Epithelial cell of proximal tubule (primary cell): ENCODE measurements at places on chromosomes 5 and 9.

- no peak for DNase-seq
Measured at GRCh38 chr5:11385901-11386293, 518.3 kb downstream of the CTNND2 start.

- no peak for DNase-seq
Measured at GRCh38 chr5:73968729-73969128, 342.7 kb downstream of the ARHGEF28 start.

DNA sequence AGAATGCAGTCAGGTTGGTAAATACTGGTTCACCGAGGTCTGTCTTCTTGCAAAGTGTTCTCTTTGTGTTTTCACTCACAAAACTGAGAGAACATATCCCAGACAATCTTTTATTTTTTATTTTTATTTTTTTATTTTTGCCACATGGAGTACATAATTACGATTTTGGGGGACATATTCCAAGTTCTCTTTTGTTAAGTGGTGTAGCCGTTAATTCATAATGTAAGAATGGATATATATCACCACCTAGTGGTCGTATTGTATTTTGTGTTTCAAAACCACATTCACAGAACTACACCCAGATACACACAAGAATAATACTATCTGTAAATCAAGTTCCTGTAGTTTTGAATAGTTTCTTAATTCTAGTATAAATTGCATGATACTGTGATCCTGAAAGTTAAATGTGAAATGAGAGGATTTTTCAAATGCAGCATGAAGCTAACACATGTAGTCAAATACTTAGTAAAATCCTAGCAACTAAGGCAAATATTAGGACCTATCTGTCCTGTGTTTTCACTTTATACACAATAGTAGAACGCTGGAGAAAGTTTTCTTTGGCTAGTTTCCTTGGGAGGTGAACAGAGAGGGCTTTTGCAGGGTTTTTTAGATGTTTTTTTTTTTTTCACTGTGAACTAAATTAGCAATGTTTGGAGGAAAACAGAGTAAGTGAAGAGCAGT, 92.7 kb downstream of the VCAN start:
- no peak for DNase-seq

DNA sequence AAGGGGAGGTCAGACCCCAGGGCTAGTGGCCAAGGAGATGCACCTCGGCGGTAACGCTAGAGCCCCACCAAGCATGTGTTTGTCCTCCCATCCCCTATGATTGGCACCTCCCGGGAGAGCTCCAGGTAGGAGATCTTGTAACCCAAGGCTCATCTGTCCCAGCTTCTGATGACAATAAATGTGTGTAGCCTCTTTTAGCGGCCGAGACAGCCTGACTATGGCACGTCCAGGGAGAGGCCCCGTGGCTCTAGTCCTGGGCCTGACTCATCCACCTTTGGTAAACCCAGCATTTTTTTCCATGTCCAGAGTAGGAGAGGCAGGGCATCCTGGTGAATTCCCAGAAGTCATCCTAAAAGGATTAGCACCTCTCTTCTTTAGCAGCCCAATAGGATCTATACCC, 39.2 kb downstream of the IRF1 start:
- no peak for DNase-seq

DNA sequence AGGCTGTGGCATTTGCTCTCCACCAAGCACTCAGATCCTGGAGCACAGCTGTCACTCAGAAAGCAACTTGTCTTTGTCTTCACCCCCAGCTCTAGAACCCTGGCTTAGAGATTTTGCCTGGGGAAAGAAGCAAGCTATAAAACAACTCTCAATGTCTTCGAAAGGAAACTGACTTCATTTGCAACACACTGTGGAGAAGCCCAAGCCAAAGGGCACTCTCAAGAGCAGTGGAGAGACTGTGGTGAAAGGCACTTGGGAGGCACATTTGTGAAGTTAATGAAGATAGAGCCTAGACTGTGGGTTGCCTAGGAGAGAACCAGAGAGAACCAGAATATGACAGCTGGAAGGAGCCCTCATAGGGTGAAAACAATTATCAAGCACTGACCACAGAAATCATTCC, 103.4 kb downstream of the CFAP95 start:
- no peak for DNase-seq

- DNase-seq, result peak; percentile 89
Measured at GRCh38 chr5:160165137-160166068, 46.2 kb upstream of the PWWP2A start.

- DNase-seq, result no peak
Measured at GRCh38 chr5:158637039-158637438, 462.7 kb downstream of the EBF1 start.

GRCh38 chr9:34125681-34126206, 754 bp downstream of the DCAF12 start:
- DNase-seq, result no peak

DNA sequence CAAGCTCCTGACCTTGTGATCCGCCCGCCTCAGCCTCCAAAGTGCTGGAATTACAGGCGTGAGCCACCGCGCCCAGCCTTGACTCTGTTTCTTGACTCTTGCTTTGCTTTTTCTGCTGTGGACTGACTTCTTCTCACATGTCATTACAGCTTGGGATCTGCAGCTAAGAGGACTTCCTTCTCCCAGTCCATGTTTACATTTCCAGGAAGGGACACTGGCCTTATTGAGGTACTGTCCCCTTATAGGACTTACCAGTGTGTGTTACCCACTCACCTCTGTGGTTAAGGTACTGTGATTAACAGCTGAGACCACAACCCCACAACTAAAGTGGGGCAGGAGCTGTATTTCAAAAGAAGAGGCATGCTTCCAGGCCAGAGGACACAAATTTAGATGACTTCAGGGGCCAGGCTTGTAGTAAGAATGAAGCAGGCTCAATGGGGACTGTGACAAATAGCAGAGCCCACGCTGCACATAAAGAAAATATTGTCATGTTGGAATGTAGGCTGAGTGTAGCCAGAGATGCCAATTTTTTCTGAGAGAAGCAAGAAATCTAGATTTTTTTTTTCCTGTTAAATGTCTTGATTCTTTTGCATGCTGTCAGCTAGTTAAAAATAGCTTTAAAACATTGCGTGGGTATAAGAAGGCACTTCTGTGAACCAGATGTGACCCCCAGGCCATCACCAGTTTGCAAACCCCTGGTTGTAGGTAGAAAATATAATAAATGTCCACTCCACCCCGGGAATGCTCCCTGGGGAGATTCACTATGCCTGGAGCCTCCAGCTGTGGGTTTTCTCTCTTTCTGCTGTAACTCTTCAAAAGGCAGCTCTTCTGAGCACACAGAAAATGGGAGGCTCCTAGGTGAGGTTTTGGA, 75.0 kb downstream of the PTPDC1 start:
- no peak for DNase-seq

GRCh38 chr9:68690088-68690487, 15.0 kb upstream of the PIP5K1B start:
- peak; percentile 38 for DNase-seq

GRCh38 chr9:132912131-132912530, 32.3 kb downstream of the TSC1 start:
- no peak for DNase-seq

- no peak for DNase-seq
Measured at GRCh38 chr9:3660936-3661335, 135.1 kb upstream of the RFX3 start.

GRCh38 chr5:132764051-132764450, 13.0 kb downstream of the SEPTIN8 start:
- no peak for DNase-seq

GRCh38 chr9:116144038-116144437, 9.6 kb upstream of the PAPPA start:
- DNase-seq, result no peak

DNA sequence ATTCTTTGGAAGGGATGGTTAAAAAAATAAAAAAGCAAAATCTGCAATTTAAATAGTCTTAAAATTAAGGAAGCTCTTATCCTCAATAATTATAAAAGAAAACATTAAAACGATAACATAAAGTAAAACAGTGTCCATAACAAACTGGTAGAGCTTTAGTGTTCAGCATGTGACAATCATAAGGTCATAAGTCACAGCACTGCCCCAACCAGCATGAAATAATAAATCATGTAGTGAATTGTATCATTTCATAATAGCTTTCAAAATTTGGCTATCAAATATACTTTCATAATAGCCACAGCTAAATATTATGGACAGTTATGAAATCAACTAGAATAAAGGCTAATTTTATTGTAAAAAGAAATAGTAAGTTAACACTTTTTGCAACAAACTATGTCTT, 10.0 kb downstream of the NR3C1 start:
- DNase-seq, result no peak

- no peak for DNase-seq
Measured at GRCh38 chr5:134005417-134006061, 764 bp upstream of the VDAC1 start.

DNA sequence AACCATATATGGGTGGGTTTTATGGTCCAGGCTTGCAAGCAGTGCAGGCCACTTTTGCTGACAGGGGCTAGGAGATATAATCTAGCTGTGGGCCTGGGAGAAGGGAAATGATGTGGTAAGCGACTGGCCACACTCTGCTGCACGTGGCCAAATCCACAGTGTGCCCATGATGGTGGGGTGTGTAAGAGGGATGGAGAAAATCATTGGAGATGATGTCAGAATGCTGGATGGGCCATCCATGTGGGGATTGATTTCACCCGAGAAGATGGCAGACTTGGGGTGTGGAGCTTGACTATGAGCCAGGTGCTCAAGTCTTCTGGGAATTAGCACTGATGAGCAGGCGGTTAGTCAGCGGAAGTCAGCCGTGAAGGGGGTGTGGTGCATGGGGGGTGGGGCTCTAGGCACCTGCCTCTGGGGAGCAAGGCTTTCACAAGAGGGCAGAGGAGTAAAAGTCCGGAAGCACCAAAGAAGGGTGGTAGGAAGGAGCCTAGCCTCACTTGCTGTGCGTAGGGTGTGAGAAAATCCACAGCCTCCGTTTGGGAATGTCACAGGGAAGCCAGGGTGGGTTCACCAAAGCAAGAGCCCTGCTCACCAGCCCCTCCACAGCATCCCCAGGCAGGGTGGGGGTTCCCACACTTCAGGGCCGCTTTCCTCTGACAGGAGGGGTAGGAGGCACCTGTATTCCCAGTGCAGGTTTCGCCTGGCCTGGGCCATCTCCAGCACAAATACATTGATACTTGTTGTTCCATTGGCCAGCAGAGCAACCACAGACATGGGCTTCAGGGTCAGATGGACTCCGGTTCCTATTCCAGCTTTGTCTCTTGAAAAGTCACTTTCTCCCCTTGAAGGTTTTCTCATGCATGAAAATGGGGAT, 44.5 kb upstream of the ANGPTL2 start:
- DNase-seq, result peak; percentile 70

DNA sequence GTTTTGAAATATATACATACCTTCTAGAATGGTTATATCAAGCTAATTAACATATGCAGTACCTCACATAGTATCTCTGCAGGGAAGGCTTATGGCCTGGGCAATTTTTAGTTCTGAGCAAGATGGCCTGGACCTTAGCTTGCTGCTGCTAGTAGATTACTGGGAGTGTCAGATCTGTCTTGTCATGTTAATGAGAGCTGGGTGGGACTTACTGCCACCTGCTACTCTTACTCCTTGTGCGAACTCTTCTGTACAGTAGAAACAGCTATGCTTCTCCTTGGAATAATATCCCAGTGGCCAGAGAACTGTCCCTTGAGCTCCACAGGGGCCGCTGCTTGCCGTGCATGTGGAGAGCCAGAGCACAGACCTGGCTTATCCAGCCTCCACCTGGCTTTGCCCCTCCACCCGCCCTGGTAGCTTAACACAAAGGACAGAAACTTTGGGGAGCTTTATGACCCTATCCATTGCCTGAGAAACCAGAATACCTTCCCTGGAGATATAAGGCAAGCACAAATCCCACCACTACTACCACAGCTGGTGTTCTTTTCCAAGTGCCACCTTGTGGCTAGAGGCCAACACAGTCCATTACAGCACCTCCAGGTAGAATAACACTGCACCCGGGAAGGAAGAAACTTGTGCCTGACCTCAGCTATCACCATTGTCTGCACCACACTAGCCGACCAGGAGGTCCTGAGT, 74.4 kb upstream of the RUSC2 start:
- DNase-seq, result no peak

- no peak for DNase-seq
Measured at GRCh38 chr5:13809921-13810320, 134.6 kb downstream of the DNAH5 start.

- DNase-seq, result no peak
Measured at GRCh38 chr5:14902826-14903560, 31.4 kb upstream of the ANKH start.

DNA sequence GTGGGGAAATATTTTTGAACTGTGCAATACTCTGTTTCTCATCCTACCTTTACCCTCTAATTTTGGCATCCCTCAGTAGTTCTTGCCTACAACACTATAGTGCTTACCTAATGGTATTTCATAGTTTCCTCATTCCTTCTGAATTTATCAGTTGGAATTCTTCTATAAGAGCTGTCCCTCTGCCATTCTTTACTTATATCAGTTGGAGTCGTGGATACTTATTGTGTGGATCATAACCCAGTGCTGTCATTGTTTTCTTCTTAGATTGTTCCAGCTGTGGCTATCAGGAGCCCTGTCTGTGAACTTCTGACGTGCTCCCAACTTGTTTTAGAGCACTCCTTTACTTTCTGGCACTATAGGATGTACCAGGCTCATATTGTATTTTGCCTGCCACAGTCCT, 146.1 kb upstream of the OTULINL start:
- DNase-seq, result no peak

DNA sequence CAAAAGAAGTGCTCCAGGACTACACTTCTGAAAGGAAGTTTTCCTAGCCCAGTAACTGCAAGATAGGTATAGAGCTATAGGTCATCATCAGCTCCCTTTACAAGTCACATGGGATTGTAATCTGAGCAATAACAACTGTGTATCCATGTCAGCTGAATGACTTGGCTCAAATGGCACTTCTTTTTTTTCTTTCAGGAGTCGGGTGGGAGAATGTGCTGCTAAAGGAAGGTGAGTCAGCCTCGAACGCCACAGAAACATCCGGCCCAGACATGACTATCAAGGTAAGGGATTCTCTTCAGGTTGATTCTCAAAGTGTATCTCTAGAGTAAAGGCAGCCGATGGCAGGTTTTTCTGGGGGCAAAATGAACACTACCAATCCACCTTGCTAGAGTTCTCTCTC, 192.2 kb downstream of the C9orf152 start:
- peak; percentile 59 for DNase-seq

- DNase-seq, result no peak
Measured at GRCh38 chr5:157294407-157295091, 28.6 kb downstream of the CYFIP2 start.

- DNase-seq, result no peak
Measured at GRCh38 chr5:72305194-72306142, 14.6 kb downstream of the MRPS27 start.

GRCh38 chr9:107466826-107467225, 22.7 kb downstream of the KLF4 start:
- no peak for DNase-seq

DNA sequence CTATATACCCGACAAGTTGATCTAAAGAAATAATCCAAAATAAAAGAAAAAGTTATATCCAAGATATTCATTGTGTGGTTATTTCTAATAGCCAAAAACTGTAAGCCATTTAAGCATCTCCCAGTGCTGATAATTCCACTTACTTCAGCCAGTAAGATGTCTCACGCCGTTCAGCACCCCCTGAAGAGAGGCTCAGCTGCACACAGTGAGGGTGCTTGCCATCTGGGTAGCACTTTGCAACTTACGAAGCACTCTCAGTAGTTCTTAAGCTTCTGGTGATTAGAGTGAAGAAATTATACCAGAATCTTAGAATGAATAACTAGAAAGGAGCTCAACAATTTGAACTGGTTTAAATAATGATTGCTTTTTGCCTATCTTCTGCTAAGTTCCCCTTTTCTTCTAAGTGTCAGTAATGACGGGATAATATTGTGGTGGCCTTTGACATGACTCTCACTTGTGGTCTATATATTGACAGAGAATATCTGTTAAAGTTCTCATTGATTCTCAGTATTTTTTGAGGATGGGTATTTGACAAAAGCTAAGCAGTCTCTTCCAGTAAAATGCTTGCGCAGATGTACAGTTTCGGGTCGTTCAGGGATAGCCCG, 26.2 kb upstream of the LTC4S start:
- DNase-seq, result no peak

- no peak for DNase-seq
Measured at GRCh38 chr5:34719029-34719428, 62.9 kb downstream of the RAI14 start.
